ENCODE measurements at places on chromosomes 6 and 20.
A peak's percentile ranks its signal among the peaks of the same experiment; 100 is the strongest.

DNA sequence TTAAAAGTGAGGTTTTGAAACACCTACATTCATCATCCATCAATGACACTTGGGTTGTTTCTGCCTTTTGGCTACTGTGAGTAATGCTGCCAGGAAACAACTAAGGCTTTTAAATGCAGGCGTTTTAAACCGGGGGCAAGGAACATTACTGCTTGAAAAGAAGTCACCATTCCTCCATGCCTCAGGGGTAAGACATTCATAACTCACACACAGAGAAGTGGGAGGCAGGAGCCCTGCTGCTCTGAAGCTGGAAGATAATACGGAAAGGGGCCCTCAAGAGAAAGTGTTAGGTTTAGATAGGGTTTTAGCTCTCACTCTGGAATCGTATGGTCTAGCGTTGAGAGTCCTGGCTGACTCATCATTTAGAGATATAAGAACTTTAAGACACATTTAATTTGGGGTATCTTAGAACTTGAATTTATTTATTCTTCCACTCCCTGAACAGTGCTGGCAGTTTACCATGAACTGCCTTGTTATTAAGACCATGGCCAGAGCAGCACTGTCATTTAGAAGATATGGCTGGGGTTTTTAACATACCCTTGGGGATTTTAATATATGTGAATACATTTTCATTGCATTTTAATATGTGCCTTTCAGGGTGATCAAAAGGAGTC lies 1.8 kb downstream of the TUBB1 start:
- no peak for DNase-seq

DNA sequence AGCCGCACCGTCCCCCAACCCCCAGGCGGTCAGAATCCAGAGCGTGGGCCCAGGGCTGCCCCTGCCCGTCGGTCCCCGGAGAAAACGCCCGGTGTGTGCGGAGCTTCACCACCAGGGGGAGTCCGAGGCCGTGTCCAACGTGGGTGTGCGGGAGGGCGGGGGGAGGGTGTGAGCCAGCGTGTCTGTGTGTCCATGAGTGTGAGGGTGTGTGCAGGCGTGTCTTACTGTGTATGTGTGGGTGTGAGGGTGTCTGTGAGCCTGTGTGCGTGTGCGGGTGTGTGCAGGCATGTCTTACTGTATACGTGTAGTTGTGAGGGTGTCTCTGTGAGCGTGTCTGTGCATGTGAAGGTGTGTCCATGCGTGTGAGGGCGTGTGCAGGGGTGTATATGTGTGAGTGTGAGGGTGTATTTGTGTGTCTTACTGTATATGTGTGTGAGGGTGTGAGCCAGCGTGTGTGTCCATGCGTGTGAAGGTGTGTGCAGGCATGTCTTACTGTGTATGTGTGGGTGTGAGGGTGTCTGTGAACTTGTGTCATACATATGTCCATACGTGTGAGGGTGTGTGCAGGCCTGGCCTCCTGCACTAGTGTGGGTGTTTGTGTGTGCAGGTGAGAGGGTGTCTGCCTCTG lies 24.6 kb upstream of the GATA5 start:
- peak; percentile 89 for DNase-seq

DNA sequence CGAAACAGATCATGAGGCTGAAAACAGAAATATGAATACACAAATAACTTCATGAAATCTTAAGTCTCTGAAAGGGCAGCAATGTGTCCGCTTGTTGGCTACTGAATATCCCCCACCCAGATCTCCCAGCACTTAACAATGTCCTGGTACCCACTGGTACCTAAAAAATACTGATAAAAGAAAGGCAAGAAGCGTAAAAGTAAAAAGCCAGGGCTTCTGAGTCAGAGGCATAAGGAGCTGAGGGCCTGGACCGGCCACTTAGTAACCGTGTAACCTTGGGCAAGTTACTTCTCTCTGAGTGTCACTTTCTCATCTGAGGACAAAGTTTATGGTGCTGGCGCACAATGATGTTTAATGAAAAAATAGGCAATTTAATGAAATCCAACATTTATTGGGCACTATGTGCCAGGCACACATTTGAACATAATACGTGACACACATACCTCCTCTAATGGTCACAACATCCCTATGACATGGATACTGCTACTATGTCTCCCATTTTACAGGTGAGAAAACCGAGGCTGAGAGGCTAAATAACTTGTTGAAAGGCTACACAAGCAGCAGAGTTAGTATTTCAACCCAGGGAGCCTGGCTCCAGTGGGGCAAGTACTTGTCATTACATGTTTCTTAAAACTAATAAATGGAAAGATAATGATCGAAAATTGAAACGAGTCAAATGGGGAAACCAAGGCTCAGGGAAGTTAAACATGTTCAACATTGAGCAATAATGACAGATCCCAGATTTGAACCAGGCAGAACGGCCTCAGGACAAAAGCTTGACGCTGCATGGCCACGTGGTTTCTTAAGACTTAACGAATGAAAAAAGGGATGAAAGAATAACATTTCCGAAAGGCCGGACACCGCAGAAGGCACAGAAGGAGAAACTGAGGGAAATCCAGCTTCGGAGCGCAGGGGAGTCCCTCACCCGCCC lies 828 bp downstream of the TP53RK start:
- no peak for DNase-seq

DNA sequence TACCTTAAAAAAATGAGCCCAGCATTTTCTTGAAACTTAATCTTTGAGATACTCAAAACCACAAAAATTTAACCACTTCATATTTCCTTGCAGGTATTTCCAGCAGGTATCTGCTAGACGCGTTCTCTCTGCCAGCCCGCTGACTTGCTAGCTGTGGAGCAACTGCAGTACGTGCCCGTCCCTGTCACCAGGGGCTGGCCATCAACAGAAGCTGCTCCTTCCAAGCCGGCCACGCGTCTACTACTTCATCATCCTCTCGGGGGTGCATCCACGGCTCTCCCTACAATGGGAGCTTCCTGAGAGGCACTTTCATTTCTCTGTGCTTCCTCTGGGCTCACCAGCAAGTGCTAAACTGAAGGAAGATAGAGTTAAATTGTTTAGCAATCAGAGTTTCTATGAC lies 132.4 kb downstream of the DTNBP1 start:
- no peak for DNase-seq

DNA sequence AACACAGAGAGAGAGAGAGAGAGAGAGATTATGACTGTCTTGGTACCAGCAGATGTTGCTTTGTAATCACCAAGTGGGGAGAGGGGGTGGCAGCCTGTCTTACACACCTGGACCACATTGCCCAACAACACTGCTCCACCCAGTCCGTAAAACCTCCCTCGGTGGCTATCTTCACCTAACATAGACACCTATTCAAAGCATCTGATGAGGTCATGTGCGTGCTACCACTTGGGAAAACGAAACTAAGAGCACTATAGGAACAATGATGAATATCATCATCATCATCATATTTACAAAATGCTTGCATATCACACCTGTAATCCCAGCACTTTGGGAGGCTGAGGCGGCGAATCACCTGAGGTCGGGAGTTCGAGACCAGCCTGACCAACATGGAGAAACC lies 24.1 kb upstream of the SALL4 start:
- DNase-seq = no peak

DNA sequence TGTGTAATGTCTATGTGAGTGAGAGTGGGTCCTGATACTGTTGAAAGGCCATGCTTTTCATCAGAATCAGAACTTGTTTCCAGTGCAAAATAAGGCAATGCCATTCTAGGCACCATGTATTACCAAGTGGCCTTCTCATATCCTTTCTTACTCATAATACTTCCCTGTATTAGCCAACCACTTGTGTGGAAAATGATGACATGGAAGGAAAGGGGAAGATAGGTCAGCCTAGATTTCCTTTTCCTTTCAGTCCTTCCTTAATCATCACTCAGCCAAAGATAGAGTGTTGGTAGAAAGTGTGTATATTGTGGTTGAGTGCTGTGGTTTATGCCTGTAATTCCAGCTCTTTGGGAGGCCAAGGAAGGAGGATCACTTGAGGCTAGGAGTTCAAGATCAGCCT lies 158.6 kb upstream of the PREP start:
- no peak for DNase-seq

- DNase-seq = no peak
Observed at GRCh38 chr6:94955156-94955555, 622.2 kb upstream of the MANEA start.

DNA sequence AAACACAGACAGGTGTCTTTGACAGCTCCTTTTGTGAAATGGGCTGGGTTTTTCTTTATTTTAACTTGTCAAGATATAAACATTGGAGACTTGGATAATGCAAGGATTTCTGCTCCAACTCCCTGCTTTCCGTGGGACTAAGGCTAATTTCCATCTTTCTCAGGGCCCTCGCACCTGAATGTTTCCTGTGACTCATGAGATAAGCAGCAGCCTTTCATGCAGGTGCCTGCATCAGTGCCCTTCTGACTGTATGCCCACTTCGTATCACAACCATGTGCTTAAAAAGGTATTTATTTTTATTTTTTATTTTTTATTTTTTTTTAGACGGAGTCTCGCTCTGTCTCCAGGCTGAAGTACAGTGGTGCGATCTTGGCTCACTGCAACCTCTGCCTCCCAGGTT lies 736.1 kb downstream of the DOK5 start:
- DNase-seq = no peak

GRCh38 chr20:40251284-40251932 lies 437.6 kb downstream of the MAFB start:
- DNase-seq = peak; percentile 46

- DNase-seq = no peak
Observed at GRCh38 chr6:41702771-41703494, 32.5 kb downstream of the TFEB start.

DNA sequence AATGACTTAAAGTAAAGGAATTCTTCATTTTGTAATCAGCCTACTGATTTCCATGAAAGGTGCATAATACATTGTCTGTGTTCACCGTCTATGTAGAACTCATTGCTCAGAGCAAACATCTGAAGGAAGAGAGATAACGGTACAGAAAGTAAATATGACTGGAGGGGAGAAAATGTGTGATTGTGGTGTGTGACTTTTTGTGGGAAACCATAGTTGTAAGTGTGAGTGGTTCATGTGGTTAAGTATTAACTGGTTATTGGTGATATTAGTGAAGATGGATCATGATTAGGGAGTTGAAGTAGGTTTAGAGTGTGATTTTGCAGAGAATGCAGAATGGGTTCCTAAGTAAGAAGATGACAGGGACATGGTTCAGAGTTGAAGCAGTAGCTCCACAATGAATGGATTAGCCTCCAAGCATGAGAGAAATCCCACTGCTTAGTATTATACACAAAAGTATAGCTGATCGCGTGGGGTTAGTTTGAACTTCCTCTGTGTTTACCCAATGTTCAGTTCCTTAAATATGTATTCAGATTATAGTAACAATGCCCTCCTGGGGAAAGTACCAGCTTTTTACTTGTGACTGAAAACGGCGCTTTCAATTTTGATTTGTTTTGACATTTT lies 368.9 kb downstream of the UTRN start:
- no peak for DNase-seq
